ENCODE measurements at places on chromosomes 3 and 15.

- DNase-seq: no peak
Measured at GRCh38 chr3:48426944-48427629, 2.8 kb downstream of the PLXNB1 start.

DNA sequence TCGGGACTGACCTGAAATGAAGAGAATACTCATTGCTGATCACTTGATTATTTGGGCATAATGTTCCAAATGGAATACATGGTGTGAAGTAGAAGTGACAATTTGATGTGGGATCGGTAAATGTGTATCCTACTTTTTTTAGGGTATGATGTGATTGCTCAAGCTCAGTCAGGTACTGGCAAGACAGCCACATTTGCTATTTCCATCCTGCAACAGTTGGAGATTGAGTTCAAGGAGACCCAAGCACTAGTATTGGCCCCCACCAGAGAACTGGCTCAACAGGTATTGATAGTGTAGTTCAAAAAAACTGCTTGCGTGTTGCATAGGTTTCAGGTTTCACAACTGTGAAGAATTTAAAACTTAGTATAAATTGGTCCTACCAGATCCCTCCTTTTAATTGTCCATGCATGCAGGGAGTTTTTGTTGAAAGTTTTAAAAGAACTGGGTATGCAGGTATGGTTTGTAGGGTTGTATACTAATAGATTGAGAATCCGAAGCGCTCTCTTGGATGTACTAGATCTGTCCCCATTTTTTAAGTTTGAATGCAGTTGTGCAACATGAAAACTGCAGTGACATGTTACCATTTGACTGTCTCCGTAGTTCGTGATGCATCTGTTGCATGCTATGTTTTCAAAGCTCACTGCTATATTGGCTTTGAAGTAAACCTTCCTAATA lies 1.6 kb downstream of the EIF4A2 start:
- no peak for DNase-seq

- DNase-seq: no peak
Measured at GRCh38 chr15:77852241-77853007, 219.7 kb upstream of the LINGO1 start.

DNA sequence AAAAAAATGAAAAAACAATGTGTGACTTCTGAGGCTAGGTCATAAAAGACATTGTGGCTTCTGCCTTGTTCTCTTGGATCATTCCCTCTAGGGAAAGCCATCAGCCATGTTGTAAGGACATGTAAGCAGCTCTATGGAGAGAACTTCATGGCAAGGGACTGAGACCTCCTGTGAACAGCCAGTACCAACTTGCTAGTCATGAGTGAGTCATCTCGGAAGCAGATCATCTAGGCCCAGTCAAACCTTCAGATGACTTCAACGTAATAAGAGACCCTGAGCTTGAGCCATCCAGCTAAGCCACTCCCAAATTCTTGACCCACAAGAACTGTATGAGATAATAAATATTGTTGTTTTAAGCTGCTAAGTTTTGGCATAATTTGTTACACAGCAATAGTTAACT lies 4.9 kb downstream of the MON1A start:
- DNase-seq: no peak

GRCh38 chr3:182732232-182733015 lies 60.9 kb upstream of the ATP11B start:
- no peak for DNase-seq

GRCh38 chr3:99332718-99333117 lies 305.7 kb upstream of the COL8A1 start:
- DNase-seq: no peak

DNA sequence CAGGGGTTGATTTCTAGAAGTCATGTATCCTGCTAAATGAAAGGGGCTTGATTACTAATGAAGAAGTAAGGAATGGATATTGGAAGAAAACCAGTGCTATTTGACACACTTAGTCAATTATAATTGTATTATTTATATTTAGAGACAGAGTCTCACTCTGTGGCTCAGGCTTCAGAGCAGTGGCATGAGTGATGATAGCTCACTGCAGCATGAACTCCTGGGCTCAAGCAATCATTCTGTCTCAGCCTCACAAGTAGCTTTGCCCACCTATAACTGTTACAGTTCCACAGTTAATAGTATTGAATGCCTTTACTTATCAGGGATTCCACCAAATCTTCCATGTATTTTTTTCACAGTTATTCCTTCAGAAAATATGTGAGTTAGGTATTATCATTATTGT lies 432.0 kb upstream of the TGFBR2 start:
- DNase-seq: no peak

DNA sequence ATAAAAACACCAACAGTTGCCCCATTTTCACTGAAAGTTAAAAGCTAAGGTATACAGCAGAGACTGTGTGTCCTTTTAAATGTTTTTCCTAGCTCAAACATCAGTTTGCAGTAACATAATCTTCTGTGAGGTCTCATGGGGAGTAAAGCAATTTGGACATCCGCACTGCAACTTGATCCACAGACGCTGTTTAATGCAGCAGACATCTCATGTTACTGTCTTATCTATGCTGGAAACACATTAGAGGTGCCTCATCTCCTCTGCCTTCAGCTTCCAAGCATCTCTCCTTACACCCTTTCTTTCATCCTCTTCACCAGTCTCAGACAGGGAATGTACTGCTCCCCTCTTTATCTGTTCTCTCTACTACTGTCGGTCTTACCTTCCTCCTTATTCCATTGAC lies 53.7 kb upstream of the ATP11B start:
- DNase-seq: no peak

- no peak for DNase-seq
Measured at GRCh38 chr3:89373434-89373833, 266.0 kb downstream of the EPHA3 start.

- DNase-seq: no peak
Measured at GRCh38 chr3:22977650-22978289, 225.4 kb upstream of the UBE2E2 start.

- no peak for DNase-seq
Measured at GRCh38 chr15:72820278-72820677, 36.7 kb upstream of the ADPGK start.

- no peak for DNase-seq
Measured at GRCh38 chr3:116242825-116243224, 202.5 kb downstream of the LSAMP start.

Measured in stimulated activated CD4-positive, alpha-beta T cell treated with anti-CD3 and anti-CD28 coated beads, Interleukin-1b, Interleukin-23, amount 100 ng/mL, for 4 hours (primary cell).